Kidney (tissue), 22 donors: ENCODE measurements at places on chromosomes 1 and 21. TPM values are rescaled to one million over a fixed set of nuclear protein-coding genes. Genes with fewer than 3 reads are reported as not detected.

GRCh38 chr1:55572878-55573734 is 357.9 kb upstream of the USP24 start:
- H3K4me3 ChIP-seq, result no peak overlapping the region
- no peak for DNase-seq
- no peaks in the 10 kb centered on the region for H3K4me1 ChIP-seq
- H3K27ac ChIP-seq, result no peak overlapping the region

GRCh38 chr1:47630346-47630745 is 192.5 kb downstream of the FOXD2 start:
- no peaks in the 10 kb centered on the region for H3K36me3 ChIP-seq
- H3K27ac ChIP-seq, result no peak overlapping the region
- no peaks in the 10 kb centered on the region for H3K27me3 ChIP-seq
- H3K4me3 ChIP-seq, result no peak overlapping the region

GRCh38 chr1:119606394-119606793 is 41.7 kb downstream of the ZNF697 start:
- H3K4me1 ChIP-seq, result peaks cover 4% of the 10 kb centered on the region
- DNase-seq, result no peak
- no peaks in the 10 kb centered on the region for H3K36me3 ChIP-seq
- H3K4me3 ChIP-seq, result no peak overlapping the region

- H3K27me3 ChIP-seq, result no peaks in the 10 kb centered on the region
- no peak overlapping the region for H3K4me3 ChIP-seq
- DNase-seq, result no peak
- no peaks in the 10 kb centered on the region for H3K36me3 ChIP-seq
- no peak overlapping the region for H3K27ac ChIP-seq
- peaks cover 10% of the 10 kb centered on the region for H3K4me1 ChIP-seq
These were observed 77.8 kb upstream of the C1orf105 start for GRCh38 chr1:172342584-172343239.

GRCh38 chr1:59343576-59343840 is 46.6 kb downstream of the FGGY start:
- no peaks in the 10 kb centered on the region for H3K36me3 ChIP-seq
- DNase-seq, result no peak
- no peaks in the 10 kb centered on the region for H3K27me3 ChIP-seq
- no peak overlapping the region for H3K27ac ChIP-seq
- no peaks in the 10 kb centered on the region for H3K4me1 ChIP-seq

GRCh38 chr1:41366455-41367287 is 5.4 kb downstream of the FOXO6 start:
- peak; percentile 32 for DNase-seq
- H3K27ac ChIP-seq, result no peak overlapping the region
- no peaks in the 10 kb centered on the region for H3K36me3 ChIP-seq
- peaks cover 11% of the 10 kb centered on the region for H3K4me1 ChIP-seq

DNA sequence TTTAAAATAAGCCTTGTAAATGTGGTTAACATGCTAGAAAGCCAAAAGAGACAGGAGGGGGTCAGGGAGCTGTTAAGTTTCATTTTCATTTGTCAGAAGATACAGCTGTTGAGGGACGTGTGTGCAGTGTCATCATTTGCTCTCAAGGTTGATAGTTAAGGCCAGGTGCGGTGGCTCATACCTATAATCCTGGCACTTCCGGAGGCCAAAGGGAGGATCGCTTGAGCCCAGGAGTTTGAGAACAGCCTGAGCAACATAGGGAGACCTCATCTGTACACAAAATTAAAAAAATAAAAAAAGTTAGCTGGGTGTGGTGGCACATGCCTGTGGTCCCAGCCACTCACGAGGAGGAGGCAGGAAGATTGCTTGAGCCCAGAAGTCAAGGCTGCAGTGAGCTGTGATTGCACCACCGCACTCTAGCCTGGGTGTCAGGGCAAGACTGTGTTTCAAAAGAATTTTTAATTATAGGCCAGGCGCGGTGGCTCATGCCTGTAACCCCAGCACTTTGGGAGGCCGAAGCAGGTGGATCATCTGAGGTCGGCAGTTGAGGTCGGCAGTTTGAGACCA is 22.7 kb downstream of the ZBTB8OS start:
- no peak overlapping the region for H3K27ac ChIP-seq
- no peak overlapping the region for H3K4me3 ChIP-seq
- no peaks in the 10 kb centered on the region for H3K4me1 ChIP-seq
- no peak for DNase-seq
- H3K27me3 ChIP-seq, result no peaks in the 10 kb centered on the region

DNA sequence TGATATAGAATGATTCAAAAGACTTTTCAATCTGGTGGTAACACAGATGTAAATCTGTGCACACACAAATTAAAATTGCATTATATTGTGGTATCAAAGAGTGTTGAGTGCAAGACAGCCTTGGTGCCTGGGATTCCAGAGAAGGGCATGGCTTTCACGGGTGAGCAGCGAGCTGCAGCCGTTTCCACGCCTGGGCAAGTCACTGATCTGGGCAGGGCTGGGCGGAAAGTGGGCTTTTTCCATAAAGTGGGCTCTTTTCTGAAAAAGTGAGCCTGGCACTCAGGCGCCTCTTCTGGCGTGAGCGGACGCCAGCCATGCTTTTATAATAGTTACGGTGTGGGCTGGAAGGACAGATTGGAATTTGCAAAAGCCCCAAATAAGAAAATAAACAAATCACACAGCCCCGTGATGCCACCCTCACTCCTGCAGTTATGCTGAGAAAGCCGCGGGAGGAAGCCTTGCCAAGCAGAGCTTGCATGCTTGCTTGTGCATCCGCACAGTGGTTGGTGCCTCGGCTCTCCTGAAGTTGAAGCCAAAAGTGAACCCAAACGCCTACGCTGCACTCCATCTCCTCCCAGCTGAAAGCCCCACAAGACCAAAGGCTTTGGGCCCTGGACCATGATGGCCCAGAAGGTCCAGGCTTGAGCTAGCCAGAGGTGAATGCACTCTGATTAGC is 7.1 kb upstream of the C1orf115 start:
- H3K4me3 ChIP-seq, result no peak overlapping the region
- no peaks in the 10 kb centered on the region for H3K36me3 ChIP-seq
- no peak overlapping the region for H3K27ac ChIP-seq
- H3K4me1 ChIP-seq, result no peaks in the 10 kb centered on the region
- no peaks in the 10 kb centered on the region for H3K27me3 ChIP-seq

GRCh38 chr1:206511362-206512057 is 4.2 kb downstream of the RASSF5 start:
- peaks cover 3% of the 10 kb centered on the region for H3K27me3 ChIP-seq
- H3K27ac ChIP-seq, result peak overlapping the region; percentile 67
- peak; percentile 44 for DNase-seq
- no peaks in the 10 kb centered on the region for H3K4me1 ChIP-seq
- no peak overlapping the region for H3K4me3 ChIP-seq

GRCh38 chr1:23908453-23909341 is 4.5 kb downstream of the CNR2 start:
- peaks cover under 1% of the 10 kb centered on the region for H3K27me3 ChIP-seq
- DNase-seq, result peak; percentile 37
- H3K4me3 ChIP-seq, result no peak overlapping the region
- no peaks in the 10 kb centered on the region for H3K36me3 ChIP-seq
- H3K27ac ChIP-seq, result no peak overlapping the region

DNA sequence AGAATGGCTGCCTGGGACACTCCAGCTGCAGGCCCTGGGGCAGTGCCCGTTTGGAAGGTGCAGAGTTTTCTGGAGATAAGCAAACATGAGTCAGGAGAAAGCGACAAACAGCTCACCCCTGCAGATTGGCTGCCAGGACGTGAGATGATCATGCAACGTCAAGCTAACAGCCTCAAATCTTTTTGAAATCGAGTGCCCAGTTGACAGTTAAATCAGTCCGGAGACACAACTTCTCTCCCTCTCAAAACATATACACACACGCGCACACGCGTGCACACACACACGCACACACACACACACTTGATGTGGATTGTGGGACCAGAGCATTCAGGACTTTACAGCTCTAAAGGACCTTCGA is 49.4 kb downstream of the TENT5C start:
- H3K27me3 ChIP-seq, result no peaks in the 10 kb centered on the region
- H3K4me3 ChIP-seq, result no peak overlapping the region
- no peak for DNase-seq
- H3K4me1 ChIP-seq, result no peaks in the 10 kb centered on the region

DNA sequence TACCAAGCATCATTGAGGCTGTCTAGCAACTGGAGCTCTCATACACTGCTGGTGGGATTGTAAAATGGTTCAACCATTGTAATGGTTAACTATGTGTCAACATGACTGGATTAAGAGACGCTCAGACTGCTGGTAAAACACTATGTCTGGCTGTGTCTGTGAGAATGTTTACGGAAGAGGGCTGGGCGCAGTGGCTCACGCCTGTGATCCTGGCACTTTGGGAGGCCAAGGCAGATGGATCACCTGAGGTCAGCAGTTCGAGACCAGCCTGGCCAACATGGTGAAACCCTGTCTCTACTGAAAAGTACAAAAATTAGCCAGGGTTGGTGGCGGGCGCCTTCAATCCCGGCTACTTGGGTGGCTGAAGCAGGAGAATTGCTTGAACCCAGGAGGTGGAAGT is 4.8 kb upstream of the FCRLA start:
- peak; percentile 29 for DNase-seq
- H3K27ac ChIP-seq, result no peak overlapping the region
- no peaks in the 10 kb centered on the region for H3K4me1 ChIP-seq

DNA sequence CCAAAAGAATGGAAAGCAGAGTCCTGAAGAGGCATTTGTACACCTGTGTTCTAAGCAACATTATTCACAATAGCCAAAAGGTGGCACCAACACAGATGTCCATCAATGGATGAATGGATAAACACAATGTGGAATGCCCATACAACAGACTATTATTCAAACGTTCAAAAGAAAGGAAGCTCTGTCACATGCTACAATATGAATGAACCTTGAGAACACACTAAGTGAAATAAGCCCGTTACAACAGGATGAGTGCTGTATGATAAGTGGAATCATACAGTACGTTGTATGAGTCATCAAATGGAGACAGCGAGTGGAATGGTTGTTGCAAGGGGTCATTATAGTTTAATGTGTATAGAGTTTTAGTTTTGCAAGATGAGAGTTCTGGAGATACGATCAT is 80.1 kb downstream of the SH3BGR start:
- no peaks in the 10 kb centered on the region for H3K4me1 ChIP-seq
- H3K36me3 ChIP-seq, result no peaks in the 10 kb centered on the region
- no peak for DNase-seq
- H3K4me3 ChIP-seq, result no peak overlapping the region
- H3K27ac ChIP-seq, result no peak overlapping the region

- no peak overlapping the region for H3K4me3 ChIP-seq
- peak overlapping the region; percentile 78 for H3K27ac ChIP-seq
- no peaks in the 10 kb centered on the region for H3K36me3 ChIP-seq
- H3K4me1 ChIP-seq, result peaks cover 4% of the 10 kb centered on the region
- peak; percentile 84 for DNase-seq
- no peaks in the 10 kb centered on the region for H3K27me3 ChIP-seq
These were observed 93.5 kb downstream of the SIK1 start for GRCh38 chr21:43333298-43334062.

DNA sequence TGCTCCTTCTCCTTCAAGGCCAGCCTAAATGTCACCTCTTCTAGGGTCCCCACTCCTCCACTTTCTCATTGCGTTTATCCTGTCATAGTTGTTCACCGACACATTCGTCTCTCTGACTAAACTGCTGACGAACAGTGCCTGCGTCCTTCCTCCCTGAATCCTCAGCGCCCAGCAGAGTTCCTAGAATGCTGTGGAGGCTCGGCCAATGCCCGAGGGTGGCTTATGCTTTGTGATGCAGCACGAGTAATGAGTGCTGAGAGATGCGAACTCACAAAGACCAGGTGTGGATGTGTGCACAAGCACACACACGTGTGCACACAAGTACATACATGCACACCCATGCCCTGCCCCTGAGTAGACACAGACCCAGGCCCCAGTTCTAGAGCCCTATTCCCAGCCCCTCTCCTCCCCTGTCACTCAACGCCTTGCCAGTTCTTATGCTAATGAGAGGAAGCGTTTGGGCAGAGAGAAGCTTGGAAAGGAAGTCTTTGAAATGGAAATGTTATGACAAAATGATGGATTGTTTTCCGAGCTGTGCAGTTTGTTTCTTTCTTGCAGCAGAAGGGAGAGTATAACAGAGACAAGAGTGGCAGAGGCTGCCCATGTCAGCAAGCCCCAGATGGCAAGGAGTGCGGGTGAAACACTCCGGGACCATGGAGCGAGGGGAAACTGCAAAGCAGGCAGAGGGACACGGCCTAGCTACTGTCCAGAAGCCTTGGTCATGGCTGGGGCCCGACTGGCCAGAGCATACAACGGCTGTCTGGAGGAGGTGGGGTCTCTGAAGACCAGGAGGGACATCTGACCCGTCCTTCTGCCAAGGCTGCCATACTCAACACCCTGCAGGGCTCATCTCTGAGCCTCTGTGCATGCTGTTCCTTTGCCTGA is 24.2 kb downstream of the KCNA10 start:
- H3K27me3 ChIP-seq, result no peaks in the 10 kb centered on the region
- no peak overlapping the region for H3K4me3 ChIP-seq
- H3K4me1 ChIP-seq, result no peaks in the 10 kb centered on the region
- no peak overlapping the region for H3K27ac ChIP-seq

DNA sequence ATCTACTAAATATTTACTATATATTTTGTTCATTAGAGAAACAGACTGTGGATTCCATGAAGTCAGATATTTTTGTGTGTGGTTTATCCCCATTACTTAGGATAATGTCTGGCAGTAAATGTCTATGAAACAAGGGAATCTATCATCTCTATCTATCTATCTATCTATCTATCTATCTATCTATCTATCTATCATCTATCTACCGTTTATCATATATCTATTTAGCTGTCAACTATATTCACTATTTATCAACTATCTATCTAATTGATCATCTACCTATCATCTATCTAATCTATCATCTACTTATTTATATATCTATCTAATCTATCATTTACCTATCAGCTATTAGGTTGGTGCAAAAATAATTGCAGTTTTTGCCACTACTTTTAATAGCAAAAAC is 255.7 kb downstream of the GRIK1 start:
- DNase-seq, result no peak
- H3K27me3 ChIP-seq, result no peaks in the 10 kb centered on the region
- no peaks in the 10 kb centered on the region for H3K4me1 ChIP-seq
- no peaks in the 10 kb centered on the region for H3K36me3 ChIP-seq
- H3K4me3 ChIP-seq, result no peak overlapping the region
- no peak overlapping the region for H3K27ac ChIP-seq

GRCh38 chr1:15245593-15246360 is 1.2 kb upstream of the FHAD1 start:
- no peak for DNase-seq
- H3K4me3 ChIP-seq, result no peak overlapping the region
- H3K36me3 ChIP-seq, result no peaks in the 10 kb centered on the region
- H3K4me1 ChIP-seq, result peaks cover 2% of the 10 kb centered on the region
- H3K27ac ChIP-seq, result no peak overlapping the region
- no peaks in the 10 kb centered on the region for H3K27me3 ChIP-seq

ICOSLG gene
- total RNA-seq, result 10.2 TPM

OSCP1 gene
- 22.0 TPM for total RNA-seq

SCP2 gene
- 168 TPM for total RNA-seq

RIMS3 gene
- total RNA-seq, result 6.2 TPM
